ENCODE measurements at places on chromosomes 3 and 15.

DNA sequence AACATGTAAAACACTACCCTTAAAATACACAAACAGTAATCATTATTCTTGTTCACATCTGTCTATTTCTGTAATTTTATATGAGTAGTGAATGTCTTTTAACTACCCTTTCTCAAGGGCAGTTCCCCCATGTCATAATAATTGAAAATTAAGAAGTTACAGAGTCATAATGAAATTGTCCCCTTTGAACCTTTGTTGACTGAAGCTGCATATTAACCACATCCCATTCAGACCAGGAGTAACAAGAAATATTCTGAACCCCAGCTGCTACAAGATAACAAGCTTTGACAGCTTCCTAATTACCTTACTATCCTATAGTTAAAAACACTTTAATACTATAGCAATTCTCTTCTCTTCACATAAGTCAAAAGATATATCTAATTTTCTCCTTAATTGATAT is 635.9 kb upstream of the SUCLG2 start:
- no peak for DNase-seq

- no peak for DNase-seq
These were observed 8.6 kb upstream of the CSK start for GRCh38 chr15:74773329-74773728.

- peak; percentile 6 for DNase-seq
These were observed 9.9 kb upstream of the CCDC54 start for GRCh38 chr3:107367353-107367752.

- peak; percentile 19 for DNase-seq
These were observed 296.8 kb downstream of the RORA start for GRCh38 chr15:60932051-60932915.

GRCh38 chr3:153090973-153091372 is 71.1 kb upstream of the RAP2B start:
- DNase-seq: no peak

- no peak for DNase-seq
These were observed 60.6 kb downstream of the CYP11A1 start for GRCh38 chr15:74306781-74307217.

- no peak for DNase-seq
These were observed 6.0 kb downstream of the CLCN2 start for GRCh38 chr3:184355261-184356040.

- no peak for DNase-seq
These were observed 582.3 kb upstream of the NAALADL2 start for GRCh38 chr3:174276826-174277225.

GRCh38 chr3:73228959-73229358 is 167.5 kb downstream of the EBLN2 start:
- DNase-seq: no peak

DNA sequence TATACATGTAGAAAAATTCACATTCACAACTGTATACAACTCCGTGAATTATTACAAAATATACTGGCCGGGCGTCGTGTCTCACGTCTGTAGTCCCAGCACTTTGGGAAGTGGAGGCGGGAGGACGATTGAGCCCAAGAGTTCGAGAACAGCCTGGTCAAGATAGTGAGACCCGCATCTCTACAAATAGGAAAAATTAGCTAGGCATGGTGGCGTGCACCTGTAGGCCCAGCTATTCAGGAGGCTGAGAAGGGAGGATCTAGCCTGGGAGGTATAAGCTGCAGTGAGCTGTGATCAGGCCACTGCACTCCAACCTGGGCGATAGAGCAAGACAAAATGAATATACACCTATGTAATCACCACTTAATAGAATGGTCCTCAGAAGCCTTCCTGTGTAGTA is 1.3 kb downstream of the RAD51 start:
- no peak for DNase-seq

- DNase-seq: no peak
These were observed 31.9 kb downstream of the TUSC7 start for GRCh38 chr3:116741467-116741866.

DNA sequence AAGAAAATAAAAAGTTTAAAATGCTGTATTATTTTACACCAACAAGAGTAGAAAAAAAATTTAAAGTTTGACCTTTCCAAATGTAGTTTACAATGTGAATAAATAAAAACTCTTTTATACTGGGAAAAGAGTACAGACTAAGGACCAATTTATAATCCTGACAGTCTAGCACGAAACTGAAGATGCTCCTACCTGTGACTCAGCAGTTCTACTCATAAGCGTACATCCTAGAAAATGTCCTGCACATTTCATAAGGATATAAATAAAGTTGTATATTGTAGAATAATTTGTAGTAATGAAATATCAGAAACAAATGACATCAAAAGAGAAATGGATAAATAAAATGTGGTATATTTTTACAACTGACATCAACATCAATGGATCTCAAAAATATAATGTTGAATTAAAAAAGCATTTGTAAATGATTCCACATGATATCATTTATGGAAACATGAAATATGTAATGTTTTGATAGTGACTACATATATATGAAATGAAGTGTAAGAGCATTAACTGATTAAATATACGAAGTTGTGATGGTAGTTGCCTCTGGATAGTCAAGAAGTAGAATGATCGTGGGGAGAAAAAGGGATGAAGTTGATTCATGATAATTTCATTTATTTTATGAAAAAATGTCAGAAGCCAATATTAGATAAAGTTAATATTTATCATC is 161.3 kb upstream of the CBLB start:
- DNase-seq: no peak

- no peak for DNase-seq
These were observed 95.9 kb downstream of the SLC49A4 start for GRCh38 chr3:122890720-122891220.

- DNase-seq: no peak
These were observed 141.8 kb downstream of the ALDH1A2 start for GRCh38 chr15:57923750-57924149.

GRCh38 chr3:71050538-71051258 is 532.8 kb downstream of the FOXP1 start:
- no peak for DNase-seq

DNA sequence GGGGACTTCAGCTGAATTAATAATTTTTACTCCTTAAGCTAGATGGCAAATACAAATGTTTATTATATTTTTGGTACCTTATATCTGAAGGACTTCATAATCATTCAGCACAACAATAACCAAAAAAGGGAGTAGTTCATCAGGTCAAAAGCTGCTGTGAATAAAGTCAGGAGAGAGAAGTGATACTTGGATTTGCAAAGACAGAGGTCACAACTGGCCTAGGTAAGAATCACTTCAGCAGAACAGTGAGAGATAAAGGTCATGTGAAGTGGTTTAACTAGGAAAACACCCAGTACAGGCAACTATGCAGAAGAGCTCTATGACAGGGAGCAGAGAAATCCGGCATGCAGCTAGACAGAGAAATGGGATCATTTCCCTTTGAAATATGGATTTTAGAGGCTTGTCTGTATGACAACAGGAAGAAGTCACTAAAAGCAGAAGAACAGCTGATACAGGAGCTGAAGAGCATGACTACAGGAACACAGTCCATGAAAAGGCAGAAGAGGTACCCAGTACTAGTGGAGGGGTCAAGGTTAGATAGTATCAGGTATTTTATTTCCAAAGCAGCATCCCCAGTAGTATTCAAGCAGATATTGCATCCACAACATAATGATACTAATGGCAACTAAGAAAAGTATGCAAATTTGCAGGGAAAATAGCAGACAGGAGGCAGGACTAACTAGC is 25.7 kb downstream of the ZMAT3 start:
- DNase-seq: no peak

GRCh38 chr3:16410659-16411058 is 102.8 kb downstream of the RFTN1 start:
- no peak for DNase-seq

DNA sequence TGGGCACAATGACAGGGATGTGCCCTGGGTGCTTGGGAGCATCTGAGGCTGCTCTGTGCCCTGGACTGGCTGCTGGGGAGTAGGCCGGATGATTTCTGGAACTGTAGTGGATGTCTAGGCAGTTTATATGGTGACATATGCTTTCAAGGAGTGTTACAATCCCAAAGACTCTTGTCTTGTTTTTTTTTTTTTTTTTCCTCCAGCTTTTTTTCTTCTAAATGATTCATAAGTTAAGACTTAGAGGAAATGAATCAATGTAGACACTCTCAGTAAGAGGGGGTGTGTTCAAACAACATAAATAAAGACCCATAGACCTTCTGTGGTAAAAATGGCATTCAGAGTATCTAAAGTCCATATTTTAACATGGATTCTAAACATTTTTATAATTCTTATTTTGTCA is 706.1 kb upstream of the GOLIM4 start:
- no peak for DNase-seq

GRCh38 chr3:128052595-128053351 is 536 bp downstream of the SEC61A1 start:
- DNase-seq: no peak

GRCh38 chr3:33218446-33219174 is at the start of gene SUSD5:
SUSD5 (minus strand) TSS chr3:33218810; CDS start chr3:33218797, 13 bp downstream.
- no peak for DNase-seq

- no peak for DNase-seq
These were observed 34.9 kb downstream of the PPP1R2 start for GRCh38 chr3:195508185-195508584.

- DNase-seq: no peak
These were observed 311.5 kb downstream of the EDEM1 start for GRCh38 chr3:5498981-5499380.

- DNase-seq: no peak
These were observed 34.8 kb downstream of the MINDY4B start for GRCh38 chr3:150870406-150870805.

All from HCT116 (cell line).